Body of pancreas (tissue), 4 donors: ENCODE measurements at places on chromosomes 2 and 18.

DNA sequence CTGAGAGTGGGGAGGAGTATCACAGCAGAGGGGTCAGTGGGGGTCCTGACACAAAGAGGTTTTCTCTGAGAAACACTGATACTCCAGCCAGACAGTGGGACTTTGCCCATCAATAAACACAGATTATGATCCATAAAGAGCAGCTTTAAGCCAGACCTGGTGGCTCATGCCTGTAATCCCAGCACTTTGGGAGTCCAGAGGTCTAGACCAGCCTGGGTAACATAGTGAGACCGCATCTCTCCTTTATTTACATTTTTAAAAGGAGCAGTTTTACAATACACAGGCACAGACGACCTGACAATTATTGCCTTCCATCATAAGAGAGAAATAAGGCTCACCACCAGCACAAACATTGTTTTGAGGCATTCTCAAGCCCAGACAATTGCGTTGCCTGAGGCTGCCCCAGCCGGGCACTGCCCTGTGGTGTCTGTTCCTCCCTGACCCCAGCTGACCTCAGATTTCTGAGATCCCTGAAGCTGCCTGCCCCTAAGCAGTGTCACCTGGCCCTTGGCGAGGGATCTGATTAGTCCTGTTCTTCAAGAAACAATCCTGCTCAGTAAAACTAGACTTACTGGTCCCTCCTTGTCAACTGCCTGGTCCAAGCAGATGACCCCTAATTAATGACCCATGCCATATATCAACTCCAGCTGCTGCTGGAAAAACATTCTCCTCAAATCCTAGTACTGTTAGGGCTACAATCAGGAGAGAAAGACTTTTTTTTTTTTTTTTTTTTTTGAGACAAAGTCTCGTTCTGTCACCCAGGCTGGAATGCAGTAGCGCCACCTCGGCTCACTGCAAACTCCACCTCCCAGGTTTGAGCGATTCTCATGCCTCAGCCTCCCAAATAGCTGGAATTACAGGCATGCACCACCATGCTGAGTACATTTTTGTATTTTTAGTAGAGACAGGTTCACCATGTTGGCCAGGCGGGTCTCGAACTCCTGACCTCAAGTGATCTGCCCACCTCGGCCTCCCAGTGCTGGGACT, 59.4 kb upstream of the SOS1 start:
- DNase-seq, result no peak

- DNase-seq, result no peak
These were observed 162.0 kb upstream of the SETBP1 start for GRCh38 chr18:44518666-44519065.

GRCh38 chr2:224984637-224985036, 57.6 kb downstream of the DOCK10 start:
- DNase-seq, result no peak

GRCh38 chr2:111252436-111252835, 131.7 kb downstream of the BCL2L11 start:
- no peak for DNase-seq

- no peak for DNase-seq
These were observed 427.8 kb downstream of the ZNF521 start for GRCh38 chr18:24924066-24924716.

GRCh38 chr2:64860276-64860885, 128.8 kb upstream of the SLC1A4 start:
- DNase-seq, result no peak

DNA sequence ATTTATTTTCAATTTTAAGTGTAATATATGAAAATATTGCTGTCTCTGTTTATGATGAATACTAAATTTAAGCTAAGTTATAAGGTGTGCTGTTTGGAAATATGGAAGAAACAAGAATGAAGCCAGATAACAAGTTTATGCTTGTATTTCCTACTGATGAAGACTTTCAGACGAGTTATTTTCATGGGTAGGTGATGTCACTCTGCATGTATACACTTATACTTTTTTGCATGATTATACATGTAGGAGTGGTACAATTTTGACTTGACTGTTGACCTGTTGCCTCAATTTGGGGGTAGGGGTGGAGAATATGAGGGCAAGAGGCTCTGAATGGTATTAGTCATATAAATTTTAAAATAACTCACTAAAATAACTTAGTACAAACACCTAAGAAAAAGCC, 133.7 kb downstream of the HAUS1 start:
- DNase-seq, result no peak

DNA sequence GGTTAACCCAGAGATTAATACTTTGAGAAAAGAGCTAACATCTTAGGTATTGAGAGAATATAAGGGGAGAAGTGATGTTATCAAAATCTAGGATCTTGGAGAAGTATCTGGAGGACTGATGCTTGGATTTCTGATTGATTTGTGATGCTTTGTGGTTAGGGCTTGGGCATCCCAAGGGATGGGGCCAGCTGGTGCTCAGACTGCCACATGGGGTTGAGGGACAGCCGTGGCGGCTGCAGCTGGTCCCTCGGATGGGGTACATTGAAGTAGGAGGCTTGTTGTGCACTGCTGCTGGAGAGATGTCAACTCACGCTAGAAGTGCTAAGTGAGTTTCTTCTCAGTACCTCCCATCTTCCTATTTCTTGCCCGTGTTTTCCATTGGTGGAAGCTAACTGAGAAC, 22.4 kb downstream of the HRH4 start:
- no peak for DNase-seq

- DNase-seq, result peak; percentile 56
These were observed 34.1 kb downstream of the HK2 start for GRCh38 chr2:74867841-74868658.

DNA sequence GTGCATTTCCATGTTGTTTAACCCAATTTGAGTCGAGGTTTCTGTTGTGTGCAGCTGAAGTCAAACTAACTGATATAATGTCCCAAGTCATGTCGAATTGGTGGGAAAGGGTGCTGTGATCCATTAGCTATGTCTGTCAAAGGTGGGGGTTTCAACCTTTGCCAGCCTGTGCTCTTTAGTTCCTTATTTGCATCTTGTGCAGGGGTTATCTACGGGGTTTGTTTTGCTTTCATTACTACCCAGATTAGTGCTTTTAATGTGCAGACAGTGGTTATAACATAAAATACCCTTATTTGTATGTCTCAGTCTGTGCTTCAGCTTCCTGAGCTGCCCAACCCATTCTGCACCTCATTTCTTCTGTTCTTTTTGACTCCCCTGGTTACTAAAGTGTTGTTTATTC, 271.9 kb upstream of the CXCR4 start:
- no peak for DNase-seq

DNA sequence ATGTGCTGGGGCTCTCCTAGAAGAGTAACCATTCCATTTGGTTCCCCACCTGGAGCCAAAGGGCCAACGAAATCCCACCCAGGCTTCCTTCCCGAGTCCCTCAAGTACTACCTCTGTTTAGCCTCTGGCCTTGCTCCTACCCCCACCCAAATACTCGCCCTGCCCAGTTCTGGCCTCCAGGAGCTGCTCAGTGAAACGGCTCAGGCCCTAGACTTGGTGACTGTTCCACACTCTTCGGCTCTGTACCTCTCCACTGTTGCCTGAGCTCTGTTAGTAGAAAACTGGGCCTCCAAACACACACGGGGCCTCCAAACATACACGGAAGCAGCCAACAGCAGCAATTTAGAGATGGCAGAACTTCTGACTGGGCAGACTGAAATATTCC, 4.2 kb downstream of the OTX1 start:
- DNase-seq, result no peak

DNA sequence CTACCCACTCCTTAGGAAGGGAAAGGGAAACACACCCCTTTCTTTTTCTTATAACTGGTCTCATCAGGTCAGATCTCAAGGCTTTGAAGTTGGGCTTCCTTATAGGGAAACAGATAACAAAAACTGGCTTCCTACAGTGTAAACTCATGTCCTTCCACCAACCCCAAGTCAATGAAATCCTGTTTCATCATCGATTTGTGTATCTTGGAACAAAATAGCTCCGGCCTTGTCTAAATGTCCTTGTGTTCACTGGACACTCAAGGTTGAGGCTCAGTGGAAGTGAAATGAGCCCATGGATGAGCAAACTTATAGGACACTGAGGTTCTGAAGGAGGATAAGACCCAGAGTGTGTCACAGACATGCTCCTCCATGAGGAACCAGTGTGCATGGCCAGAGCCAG, 156.1 kb upstream of the REV1 start:
- DNase-seq, result no peak

GRCh38 chr2:182824767-182825158, 41.7 kb downstream of the FRZB start:
- DNase-seq, result no peak

DNA sequence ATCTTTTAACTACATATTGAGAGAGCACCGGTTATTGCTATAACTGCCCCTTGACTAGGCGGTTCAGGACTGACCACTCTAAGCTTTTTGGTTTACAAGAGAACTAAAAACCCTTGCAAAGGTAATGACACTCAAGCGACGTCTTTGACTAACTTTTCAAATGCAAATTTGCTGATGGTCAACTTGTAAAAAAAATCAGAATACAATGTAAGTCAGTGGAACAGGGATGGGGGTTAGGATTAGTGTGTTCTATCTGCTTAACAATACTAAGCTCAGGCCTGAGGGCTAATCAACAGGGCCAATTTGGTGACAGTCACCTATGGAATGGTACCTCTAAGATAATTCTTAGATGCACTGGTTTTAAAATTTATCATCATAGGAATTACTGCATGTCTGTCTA, 57.1 kb downstream of the ZAP70 start:
- DNase-seq, result no peak

GRCh38 chr2:16281451-16282335, 341.3 kb downstream of the MYCN start:
- peak; percentile 15 for DNase-seq

DNA sequence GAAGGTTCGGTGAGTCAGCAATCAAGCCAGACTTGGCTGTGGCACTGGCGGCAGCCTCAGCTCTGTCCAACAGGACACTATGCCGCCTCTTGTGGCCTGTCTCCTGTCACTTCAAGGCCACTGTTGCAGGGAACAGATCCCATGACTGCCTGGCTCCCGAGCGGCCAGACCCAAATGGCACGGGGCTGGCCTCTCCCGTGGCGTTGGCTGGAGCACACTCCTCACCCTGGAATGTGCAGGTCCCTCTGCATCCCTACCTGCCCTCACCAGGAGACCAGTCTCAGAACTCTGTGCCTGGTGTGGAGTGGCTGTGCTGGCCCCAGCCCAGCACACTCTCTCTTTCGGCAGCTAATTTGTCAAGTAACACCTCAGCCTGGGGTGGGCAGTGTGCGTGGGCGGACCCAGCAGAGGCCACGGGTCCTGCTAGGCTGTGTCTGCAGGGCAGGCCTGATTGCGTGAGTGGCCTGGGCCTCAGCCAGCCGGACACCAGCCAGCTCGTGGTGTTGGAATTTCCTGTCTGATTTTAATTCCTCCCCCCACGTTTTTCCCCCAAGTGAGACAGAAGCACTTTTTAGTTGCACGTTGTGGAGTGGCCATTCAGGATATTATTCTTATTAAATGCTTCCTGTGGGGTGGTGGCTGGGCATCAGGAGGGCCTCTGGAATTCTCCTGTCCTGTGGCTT, 179.3 kb downstream of the GLI2 start:
- peak; percentile 72 for DNase-seq

GRCh38 chr18:55588870-55589595, 1.0 kb upstream of the TCF4 start:
- peak; percentile 6 for DNase-seq

DNA sequence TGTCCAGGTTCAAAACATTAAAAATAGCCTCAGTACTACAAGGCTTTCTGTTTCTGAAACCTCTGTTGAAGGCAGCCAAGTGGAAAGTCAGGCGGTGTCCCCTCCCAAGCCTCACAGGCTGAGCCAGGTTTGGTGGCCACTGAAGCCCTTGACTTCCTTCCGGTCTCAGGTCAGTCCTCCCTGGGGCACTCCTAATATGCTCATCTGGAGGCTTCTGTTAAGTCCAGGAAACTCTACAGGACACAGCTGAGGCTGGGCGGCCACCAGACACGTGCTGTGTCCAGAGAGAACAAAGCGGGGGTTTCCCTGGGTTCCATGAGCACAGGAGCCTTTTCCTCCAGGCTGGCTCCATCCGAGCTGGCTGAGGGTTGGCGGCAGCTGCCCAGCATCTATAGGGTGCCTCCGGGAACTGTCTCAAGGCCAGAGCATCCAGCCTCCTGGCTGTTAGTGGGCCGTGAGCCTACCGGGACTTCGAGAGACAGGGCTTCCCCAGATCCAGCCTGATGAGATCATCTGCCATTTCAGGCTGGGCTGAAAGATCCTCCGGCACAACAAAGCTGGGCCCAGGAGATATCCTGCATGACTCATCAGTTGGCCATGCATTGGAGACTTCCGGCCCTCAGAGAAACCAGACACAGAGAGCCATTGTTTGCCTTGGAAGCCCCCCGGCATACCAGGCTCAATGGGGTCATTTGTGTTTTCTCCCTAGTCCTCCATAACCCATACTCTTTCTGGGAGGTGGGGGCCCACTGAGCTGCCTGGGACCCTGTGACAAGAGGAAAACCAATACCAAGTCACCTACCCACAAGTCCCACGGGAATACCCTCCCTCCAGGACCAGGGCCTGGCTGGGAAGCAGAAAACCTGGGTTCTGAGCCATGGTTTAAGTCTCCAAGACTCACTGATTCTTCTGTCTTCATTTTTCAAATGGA, 71.7 kb downstream of the HS1BP3 start:
- peak; percentile 50 for DNase-seq

- no peak for DNase-seq
These were observed 49.0 kb upstream of the HAAO start for GRCh38 chr2:42841344-42841743.

GRCh38 chr18:54787121-54787520, 41.2 kb upstream of the RAB27B start:
- peak; percentile 40 for DNase-seq
